Islet precursor cell (in vitro differentiated cells): ENCODE measurements at places on chromosomes 3 and 15.
A peak's percentile ranks its signal among the peaks of the same experiment; 100 is the strongest.

DNA sequence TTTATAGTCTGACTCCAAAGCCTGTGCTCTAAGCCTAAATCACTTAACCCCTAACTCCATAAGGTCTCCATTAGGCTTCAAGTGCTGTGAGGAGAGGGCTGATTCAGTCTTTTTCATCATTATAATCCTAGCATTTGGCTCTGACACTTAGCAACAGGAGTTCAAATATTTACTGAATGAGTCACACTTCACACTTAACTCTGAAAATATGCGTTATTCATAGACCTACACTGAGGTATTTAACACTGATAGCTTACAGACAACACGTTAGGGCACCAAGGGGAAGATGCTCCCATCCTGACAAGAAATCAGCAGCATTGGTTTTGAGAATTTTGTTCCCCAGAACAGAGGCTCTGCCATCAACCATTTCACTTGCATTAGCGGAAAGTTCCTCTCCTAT is 53.5 kb downstream of the MSL2 start:
- no peak for DNase-seq

DNA sequence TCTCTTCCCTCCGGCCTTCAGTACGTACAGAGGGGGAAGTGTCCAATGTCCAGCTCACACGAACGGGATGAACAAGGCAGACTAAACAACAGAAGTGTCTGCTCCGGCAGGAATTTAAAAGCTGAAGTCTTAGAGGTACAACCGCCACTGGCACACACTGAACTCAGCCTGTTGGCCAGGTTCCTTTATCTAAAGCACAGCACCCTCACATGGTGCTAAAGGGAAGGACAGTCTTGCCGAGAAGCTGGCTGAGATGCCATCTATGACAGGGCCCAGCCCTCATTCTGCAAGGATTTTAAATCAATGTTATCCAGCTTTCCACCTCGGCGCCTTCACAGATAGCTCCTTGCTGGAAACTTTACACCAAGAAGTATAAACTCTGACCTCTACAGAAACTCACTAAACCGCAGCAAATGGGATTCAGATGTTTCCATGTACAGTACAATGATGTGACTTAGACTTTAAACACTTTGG is 2.8 kb downstream of the ADAMTS17 start:
- DNase-seq, result peak; percentile 89

GRCh38 chr15:71232411-71232810 is 117.1 kb downstream of the THSD4 start:
- no peak for DNase-seq

DNA sequence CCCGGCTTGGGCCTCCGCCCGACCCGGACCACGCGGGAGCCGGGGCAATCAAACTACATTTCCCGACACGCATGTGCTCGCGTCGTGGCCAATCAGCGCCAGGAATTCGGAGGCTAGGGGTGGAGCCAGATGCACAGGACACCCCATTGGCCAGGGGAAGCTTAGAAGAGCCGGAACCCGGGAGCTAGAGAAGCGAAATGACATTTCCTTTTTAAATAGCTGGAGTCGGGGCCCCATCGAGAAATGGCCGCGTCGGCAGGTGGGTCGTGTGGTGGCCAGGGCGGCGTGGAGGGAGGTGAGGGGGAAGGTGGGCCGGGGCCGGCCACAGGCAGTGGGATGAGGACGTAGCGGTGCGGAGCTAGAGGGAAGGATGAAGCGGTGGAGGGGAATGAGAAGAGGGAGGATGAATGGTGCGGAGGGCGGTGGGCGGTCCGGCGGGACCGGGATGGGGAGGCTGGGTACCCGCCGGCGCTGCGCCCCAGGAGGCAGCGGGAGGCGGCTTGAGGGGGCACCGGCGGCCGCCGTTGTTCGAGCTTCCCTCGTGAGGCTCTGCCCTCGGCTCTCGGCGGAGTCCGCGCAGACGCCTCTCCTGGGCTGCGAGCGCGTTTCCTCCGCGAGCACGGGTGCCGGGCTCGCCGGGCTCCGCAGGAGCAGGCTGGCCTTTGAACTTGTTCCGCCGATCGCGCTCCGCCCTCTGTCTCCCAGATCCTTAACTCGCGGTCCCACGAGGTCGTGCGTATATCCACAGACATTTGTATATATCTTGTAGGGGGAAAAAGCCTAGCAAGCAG is at the start of gene KBTBD8:
Gene KBTBD8 (plus strand): TSS at position 195 of the 791 bp plus-strand sequence. CDS start 49 bp downstream, at position 244.
- DNase-seq, result peak; percentile 100

DNA sequence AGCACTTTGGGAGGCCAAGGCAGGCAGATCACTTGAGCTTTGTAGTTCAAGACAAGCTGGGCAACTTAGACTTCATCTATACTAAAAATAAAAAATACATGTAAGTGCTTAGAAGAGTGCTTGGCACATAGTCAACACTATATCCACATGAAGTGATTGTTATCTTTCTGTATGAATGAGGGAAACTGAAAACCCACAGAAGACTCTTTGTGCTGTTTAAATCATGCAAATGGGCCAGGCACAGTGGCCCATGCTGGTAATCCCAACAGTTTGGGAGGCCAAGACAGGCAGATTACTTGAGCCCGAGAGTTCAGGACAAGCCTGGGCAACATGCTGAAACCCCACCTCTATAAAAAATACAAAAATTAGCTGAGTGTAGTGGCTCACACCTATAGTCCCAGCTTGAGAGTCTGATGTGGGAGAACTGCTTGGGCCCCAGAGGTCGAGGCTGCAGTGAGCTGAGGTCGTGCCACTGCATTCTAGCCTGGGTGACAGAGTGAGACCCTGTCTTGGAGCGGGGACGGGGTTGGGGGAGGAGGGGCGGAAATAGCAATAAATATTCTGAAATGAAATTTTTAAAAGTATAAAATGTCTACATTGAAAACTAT is 129.7 kb downstream of the NR2E3 start:
- no peak for DNase-seq
